Stimulated activated CD8-positive, alpha-beta memory T cell treated with anti-CD3 and anti-CD28 coated beads, Interleukin-2, amount 100 ng/mL, for 1 hour (primary cell): ENCODE measurements at places on chromosomes 6 and 20.

- DNase-seq: no peak
Measured at GRCh38 chr6:54112151-54112650, 958 bp downstream of the MLIP start.

DNA sequence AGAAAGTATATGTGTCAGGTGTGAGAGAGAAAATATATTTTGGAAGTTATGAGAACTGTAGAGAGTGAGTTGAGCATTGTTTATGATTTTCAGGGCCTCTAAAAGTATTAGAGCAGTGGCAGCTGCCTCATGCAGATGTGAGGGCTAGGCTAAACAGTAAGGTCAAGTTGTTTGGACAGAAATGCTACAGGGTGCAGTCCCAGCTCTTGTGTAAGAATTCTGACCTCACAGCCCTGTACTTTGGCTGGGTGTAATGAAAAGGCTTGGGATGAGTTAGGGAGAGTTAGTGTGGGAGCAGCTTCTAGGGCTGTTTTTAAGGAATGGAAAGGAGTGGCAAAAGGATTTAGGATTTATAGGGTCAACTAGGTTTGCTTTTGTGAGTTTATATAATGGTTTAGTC lies 764.8 kb upstream of the ADGRB3 start:
- DNase-seq: no peak

DNA sequence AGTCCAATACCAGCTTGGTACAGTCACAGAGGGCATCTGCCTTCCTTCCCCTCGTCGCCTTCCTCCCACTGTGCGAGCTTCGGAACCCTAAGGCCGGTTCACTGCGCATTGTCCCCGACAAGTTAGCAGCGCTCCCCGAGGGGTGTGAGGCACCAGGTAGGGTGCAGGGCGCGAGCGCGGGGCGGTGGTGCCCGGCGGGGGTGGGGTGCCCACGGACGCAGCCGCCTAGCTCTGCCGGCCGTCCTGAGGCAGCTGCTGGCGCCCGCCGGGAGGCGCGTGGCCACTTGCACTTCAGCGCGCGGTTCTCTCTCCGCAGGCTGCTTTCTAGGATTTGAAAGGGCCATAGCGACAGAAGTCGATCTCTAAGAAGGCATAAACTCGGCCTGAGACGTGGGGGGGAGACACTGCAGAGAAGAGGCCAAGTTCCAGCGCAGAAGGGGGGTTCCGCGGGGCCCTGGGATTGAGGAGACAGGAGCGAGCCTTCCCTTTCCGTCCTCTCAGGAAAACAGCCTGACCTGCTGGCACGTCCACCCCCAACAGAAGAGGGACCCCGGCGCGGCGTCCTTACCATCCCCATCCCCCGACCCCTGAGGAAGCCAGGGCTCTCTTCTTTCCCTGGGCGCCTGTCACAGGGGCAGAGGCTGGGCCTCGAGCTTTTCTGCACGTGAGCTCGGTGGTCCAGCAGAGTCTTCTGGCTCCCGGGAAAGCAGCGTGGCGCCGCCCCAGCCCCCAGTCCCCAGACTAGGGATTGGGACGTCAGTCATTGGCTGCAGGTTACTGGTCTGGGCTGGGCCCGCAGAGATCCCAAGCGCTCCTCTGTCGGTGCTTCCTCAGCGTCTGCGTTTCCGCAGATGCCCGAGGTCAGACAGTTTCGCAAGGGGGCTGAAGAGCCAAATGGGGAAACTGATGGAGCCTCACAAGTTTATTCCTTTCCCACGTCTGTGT lies 15.6 kb upstream of the PRDM13 start:
- no peak for DNase-seq

GRCh38 chr6:34316431-34317171 lies 67.8 kb upstream of the SMIM29 start:
- DNase-seq: no peak

DNA sequence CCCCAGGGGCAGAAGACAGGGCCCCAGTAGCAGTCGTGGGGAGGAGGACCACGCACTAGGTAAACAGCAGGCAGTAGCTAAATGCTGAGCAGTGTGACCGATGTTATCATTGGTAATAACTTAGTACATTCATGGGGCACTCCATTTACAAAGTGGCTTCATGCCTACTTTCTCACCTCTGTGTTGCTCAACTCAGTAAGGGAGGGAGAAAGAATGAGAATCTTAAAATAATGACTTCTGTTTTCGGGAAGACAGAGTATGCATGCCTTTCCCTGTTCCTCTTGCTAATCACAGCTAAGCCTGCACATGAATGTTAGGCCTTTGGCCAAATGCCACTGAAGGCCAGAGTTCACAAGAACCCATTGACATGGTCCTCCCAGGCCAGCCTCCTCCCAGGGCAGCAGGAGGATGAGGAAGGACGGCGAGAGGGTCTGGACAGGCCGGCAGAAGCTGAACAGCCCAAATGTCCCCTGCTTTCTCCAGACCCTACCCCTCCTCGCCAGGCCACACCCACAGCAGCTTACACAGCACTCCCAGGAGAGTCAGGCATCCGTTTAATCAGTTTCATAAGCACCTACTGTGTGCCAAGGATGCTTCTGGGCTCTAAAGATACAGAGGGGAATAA lies 183.4 kb downstream of the ANKRD60 start:
- no peak for DNase-seq

GRCh38 chr6:157272866-157273755 lies 50.2 kb downstream of the TMEM242 start:
- no peak for DNase-seq

GRCh38 chr6:39865011-39865888 lies 69.0 kb downstream of the MOCS1 start:
- peak; percentile 34 for DNase-seq

- no peak for DNase-seq
Measured at GRCh38 chr6:45661661-45662060, 283.9 kb upstream of the SUPT3H start.

- DNase-seq: no peak
Measured at GRCh38 chr6:160121981-160122380, 366 bp downstream of the SLC22A1 start.

DNA sequence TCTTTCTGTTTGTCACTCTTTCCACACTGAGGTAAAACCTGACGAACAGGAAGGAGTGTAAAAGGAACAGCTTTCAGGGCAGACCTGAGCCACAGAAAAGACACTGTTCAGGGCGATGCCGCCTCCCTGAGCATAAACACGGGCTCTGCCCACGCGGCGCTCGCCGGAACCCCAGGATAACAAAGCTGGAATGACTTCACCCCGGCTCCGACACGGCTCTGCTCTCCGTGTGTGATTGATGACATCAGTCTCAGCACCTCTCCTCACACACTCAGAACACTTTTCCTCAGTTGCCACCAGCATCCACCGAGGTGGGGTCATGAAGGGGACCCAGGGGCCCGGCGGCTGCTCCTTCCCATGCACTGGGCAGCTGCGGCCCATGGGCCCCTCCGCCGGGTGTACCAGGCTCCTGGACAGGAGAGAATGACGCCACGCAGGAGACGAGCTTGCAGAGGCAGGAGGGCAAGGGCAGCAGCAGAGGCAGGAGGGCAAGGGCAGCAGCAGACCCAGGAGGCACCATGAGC lies 43.6 kb downstream of the DLL1 start:
- DNase-seq: no peak

DNA sequence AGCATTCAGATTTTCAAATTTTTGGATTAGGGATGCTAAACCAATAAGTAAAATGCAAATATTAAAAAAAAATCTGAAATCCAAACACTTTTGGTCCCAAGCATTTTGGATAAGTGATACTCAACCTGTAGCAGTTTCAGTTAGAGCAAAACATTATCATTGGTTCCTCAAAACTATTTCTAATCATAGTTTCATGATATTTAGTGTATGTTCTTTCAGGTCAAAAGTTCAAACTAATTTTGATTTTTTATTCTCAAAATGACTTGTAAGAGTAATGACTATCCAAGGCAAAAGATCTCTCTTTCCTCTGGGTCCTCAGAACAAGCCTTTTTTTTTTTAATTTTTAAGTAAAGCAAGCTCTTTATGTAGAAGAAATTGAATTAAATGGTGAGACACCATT lies 64.0 kb upstream of the TFB1M start:
- no peak for DNase-seq

DNA sequence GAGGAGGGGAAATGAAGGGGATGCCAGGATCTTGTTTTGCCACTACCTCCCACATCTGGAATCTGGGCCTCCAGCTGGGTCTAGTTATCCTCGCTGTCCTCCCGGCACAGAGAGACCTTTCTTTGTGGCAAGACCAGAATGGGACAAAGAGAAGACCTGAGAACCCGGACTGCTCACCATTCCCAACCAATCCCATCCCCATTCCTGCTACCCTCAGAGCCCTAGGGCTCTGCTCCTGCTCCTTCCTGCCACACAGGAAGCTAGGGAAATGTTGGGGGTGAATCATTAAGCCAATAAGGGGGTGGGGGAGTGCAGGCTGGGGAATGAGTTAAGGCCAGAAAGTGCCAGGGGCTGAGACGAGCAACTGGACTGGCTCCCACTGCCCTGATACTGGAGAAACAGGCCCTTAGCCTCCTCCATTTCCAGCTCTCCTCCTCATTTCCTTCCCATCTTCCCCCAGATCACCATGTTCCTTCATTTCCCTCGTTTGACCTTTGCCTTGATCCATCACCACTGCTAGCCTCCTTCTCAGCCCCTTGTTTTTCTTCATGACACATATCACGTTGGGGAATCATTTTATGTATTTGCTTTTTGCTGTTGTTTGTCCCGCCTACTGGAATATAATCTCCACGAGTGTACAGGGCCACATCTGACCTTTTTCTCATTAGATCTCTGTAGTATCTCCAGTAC lies 4.6 kb upstream of the IER3 start:
- DNase-seq: no peak

DNA sequence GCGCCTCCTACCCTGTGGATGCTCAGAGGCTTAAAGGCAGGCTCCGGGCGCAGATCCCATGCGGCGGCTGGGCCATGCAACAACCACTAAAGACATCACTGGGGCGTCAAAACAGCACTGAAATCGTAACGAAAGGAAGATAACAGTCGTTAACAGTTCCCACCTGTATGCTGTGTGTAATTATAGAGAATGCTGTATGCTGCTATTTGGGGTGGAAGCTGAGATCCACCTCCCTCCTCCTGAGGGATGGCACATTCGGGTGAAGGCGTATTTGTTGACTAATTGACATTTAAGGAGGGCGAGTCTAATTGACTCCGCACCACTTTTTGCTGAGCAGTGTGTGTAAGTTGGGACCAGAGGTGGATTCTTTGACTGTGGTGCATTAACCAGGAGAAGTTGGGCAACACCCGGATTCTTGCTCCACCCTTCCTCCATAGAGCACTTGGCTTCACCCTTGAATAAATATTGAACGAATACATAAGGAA lies 687 bp downstream of the SLC35A1 start:
- DNase-seq: no peak

- DNase-seq: no peak
Measured at GRCh38 chr6:52538901-52539354, 37.9 kb downstream of the TRAM2 start.

DNA sequence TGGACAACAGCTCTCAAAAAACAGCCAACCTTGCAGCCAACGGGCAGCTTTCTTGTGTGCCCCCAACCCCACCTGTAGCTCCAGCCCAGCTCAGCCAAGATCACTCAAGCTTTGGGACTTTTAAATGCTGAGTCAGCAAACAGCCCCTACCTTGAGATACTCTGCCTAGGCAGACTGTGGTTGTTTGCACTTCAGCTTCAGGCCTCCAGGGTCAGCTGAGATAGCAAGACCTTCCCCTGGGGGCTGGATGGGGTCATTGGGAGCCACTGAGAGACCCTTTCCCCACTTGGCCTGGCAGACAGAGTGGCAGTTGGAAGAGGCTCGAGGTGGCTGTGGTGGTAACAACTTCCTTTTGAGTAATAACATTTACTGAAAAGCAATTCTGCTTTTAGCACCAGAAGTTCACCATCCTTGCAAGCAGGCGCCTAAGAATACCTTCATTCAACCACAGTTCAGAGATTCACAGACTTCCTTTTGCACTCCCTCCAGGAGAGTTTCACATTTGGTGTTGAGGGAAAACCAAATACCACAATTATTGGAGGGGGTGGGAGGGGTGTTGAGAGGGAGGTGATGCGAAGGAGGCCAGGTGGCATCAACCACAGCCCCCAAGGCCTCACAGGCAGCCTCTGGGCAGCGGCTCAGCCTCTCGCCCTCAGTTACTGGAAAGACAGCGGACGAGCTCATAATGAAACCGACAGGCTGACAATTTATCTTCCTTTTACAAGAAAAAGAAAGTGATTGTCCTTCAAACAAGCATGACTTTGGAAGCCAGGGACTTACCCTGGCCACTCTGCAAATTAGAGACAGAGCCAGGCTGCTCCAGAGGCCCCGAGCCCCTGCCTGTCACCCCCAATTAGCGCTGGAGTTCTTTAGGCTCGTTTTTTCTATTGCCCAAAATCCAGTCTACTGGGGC lies 148.1 kb downstream of the CEBPB start:
- DNase-seq: peak; percentile 6

- DNase-seq: no peak
Measured at GRCh38 chr6:13226071-13226470, 102.3 kb downstream of the TBC1D7 start.

DNA sequence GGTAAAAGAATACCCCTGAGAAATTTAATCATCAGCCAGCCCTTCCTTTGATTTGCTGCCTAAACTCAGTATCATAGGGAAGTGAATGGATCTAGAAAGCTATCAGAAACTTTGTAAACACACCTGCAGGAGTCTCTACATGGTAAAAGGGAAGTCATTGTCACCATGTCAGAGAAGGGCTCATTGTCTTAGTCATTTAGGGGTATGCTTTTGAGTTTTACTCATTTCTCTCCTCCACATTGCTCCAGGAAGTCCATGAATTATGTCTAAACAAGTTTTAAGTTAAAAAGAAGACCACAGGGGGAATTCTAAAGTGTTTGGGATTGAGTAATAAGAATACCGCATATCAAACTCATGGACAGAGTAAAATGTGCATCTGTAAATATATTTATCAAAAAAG lies 2.5 kb downstream of the SLC17A1 start:
- DNase-seq: no peak

DNA sequence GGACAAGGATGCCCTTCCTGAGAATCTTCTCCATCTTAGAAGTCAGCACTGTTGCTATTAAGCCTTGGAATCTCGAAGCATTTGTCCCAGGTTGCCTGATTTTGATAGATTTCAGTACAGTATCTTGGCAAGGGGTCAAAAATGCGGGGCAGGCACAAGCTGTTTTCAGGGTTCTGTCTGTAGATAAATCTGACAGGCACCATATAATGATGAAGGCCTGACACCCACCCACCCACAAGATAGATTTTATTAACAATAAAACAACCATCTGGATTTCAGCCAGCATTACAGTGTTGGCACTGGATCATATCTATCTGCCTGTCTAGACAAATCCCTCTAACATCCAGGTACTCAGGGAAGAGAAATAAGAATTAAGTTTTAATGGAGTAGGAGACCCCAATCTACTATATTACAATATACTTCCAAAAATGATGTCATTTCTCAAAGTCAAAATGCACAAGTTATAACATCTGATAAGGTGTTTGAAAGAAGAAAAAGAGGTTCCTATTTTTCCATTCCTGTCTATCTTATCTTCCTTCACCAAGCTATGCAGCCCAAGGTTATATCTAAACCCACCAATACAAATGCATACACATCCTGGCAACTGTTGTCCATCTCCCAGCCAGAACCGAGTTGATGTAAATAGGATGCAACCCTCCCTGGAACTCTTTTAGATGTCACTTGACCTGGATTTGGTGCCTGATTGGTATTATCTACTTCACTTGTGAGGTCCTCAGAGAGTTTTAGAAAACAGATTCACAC lies 10.7 kb downstream of the NEDD9 start:
- no peak for DNase-seq
